NCI-H2081 treated with DMSO at 0.1 percent for 48 hours (cell line): ENCODE measurements at places on chromosomes 1 and 21.

DNA sequence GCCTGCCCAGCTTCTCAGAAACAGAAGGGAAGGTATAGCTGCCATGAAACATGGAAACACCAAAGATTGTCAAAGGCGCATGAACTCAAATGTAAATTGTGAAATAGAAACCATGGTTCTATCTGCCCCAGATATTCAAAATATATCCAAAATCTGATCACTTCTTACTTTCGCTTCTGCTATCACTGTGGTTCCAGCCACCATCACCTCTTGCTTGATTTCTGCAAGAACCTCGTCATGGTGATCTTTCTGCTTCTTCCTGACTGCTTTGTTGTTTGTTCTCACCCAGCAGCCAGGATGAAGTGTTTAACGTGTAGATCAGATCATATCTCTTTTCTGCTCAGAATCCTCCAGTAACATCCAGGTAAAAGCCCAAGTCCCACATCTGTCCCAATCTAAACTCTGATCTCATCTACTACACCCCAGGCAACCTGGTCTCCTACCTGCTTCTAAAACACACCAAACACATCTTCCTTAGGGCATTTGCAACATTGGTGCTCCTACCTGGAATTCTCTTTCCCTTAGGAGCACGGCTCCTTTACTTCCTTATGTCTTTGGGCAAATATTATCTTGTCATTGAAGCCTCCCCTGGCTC, 10.5 kb upstream of the LMO4 start:
- no peak for DNase-seq

GRCh38 chr1:6873298-6874015, 88.2 kb downstream of the CAMTA1 start:
- no peak for DNase-seq

DNA sequence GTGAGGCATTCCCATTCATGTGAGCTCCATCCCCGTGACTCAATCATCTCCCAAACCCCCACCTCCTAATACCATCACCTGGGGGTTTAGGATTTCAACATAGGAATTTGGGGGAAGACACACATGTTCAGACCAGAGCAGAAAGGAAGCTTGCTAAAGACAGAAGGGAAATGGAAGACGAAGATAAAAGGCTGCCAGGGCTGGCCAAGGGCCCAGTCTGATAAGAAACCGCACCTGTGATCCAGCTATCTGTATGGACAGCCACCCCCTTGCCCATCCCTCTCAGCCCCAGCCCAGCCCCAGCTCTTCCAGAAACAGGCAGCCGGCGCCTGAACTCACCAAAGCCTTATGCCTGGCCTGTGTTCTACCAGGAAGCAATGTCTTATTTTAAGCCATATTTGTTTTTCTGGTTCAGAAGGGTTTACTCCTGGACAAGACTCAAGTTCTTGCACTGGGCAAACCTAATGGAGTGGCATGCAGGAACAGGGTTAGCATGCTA, 198.4 kb upstream of the VAMP3 start:
- DNase-seq: no peak

DNA sequence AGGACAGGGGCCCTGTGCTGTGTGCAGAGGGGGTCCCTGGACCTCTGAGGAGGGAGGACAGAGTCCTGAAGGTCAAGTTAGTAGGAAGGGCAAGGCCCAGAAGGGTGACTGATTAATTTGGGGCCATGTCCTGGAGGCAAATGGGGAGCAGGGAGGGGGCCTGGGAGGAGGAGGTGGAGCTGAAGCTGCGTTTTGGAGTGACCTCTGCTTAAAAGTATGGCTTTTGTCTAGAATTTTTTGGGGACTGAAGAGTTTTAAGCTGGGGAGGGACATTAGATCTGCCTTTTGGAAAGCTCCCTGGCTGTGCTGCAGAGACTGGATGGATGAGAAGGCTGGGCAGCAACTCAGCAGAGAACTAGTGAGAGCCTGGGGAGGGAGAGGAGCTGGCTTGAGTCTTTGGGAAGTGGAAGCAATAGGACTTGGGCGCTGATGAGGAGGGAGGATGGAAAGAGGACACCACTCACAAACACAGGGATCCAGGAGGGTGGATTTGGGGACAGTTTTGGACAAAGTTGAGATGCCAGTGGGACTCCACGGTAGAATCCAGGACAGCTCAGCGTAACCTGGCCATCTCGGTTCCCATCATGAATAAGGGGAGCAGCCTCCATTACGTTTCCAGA, 52.9 kb downstream of the ACBD3 start:
- DNase-seq: no peak

DNA sequence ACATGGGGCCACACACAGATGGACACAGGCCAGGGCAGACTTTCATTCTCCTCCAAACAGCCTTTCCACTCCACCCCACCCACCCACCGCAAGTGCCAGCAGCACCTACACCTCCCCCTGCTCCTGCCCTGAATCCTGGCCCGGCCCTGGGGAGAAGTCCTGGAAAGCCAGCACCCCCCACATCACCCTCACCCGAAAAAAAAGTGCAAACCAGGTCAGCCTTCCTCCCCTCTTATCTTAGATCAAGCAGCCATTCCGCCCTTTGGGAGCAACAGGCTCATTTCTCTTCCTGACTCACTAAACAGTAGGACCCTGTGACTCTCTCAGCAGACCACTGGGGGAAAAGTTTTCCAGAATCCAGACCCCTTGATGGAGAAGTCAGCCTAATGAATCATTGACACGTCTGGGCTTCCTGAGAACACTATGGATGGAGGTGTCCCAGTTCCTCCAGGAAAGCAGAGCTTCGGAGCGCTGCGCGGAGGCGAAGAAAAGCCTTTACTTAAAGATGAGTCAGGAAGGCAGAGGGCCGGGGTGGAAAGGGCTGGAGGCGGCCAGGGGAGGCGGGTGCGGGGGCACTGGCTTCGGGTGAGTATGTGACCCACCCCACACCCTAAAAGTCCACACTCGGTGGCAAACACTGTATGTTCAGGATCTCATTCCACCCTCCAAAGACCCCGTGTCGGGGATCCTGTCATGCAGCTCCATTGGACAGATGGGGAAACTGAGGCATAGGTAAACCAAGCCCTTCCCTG, 588.7 kb downstream of the MATN1 start:
- DNase-seq: no peak

DNA sequence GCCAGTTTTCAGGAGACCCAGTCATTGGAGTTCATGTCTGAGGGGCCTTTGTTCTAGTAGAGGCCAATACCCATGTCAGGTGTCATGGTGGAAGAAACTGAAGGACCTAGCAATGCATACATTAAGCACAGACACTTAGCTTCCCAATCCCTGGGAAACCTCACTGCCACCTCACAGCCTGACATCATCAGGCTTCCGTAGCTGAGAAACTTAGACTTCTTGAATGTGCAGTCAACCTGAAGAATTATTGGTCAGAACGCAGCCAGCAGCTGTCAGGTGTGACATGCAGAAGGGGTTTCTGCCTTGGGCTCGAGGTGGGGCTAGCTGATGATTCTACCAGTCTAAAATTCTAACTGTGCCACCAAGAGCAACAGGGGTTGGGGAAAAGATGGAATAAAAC, 1.9 kb upstream of the ITPKB start:
- no peak for DNase-seq

DNA sequence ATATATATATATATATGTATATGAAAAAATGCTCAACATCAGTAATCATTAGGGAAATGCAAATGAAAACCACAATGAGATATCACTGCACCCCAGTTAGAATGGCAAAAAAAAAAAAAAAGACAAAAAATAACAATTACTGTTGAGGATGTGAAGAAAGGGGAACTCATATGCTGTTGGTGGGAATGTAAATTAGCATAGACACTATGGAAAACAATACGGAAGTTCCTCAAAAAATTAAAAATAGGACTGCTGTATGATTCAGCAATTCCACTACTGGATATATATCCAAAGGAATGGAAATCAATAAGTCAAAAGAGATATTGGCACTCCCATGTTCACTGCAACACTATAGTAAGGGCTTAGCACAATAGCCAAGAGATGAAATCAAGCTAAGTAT, 41.5 kb upstream of the CTBS start:
- DNase-seq: no peak
